ENCODE measurements at places on chromosomes 6 and 20.

DNA sequence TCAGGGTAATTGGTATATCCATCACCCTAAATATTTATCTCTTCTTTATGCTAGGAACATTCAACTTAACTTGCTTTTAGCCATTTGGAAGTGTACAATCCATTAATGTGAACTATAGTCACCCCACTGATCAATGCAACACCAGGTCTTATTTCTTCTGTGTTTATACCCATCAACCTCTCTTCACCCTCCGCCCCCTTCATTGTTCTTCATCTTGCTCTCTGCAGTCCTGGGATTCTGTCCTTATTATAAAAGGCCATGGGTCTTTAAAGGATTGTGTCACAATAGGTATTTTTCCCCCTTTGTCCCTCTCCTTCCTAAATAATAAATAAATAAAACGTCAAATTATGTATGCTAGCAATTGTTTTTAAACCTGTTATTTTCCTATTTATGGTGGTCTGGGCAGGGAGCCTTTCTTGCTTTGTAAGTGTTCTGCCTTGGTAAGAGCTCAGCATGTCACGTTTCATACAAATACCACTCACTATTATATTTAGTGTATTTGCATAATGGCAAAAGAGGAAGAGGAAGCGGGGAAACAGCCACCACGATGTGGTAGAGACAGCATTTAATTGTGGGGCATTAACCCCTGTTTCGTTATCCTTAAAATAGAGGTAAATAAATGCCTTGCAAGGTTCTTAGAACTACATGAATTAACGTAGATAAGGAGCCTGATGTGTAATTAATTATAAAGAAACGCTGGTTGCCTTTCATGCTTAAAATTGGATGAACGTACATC lies 1.9 kb downstream of the ABRACL start:
- peak; percentile 23 for DNase-seq

DNA sequence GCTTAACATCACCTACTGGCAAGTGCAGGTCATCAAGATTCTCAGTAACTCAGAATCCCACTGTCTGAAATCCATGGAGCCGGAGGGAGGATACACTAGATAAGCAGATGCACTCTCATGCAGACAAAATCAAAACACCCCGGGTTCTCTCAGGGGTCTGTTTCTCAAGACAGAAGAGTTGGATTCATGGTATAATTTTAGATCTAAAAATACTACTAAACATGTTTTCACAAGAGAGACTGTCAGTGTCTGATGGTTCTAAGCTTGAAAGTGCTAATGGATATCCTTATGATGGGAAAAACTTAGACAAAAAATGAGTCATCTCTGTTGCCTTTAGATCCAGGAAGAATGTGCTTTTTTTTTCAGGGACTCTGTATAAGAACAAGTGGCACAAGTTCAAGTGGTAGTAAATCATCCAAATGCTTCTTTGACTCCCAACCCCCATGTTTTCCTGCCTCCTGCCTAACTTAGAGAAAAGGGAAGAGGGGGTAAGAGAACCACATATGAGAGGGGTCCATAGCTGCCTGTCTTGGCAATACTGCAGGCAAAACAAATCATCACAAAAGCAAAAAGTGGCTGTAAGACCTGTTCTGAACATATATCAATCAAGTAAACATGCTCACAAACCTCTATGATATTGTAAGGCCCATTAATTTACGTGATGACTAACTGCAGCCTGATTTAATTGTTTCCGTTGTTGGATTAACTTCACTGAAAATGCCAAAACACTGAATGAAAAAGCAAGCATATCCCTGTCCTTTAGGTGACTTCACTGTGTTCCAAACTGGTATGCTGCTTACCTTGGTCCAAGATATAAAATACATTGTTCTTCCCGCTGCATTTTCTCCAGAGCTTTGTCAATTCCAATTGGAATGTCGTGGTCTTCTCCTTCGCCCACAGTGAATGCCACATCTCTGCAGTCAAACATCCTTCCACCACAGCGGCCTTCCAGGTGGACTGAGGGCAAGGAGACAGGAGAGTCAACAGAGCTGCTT lies 84.0 kb upstream of the TULP1 start:
- DNase-seq = no peak

- peak; percentile 43 for DNase-seq
These were observed 1.8 kb downstream of the ENTPD6 start for GRCh38 chr20:25197183-25197869.

DNA sequence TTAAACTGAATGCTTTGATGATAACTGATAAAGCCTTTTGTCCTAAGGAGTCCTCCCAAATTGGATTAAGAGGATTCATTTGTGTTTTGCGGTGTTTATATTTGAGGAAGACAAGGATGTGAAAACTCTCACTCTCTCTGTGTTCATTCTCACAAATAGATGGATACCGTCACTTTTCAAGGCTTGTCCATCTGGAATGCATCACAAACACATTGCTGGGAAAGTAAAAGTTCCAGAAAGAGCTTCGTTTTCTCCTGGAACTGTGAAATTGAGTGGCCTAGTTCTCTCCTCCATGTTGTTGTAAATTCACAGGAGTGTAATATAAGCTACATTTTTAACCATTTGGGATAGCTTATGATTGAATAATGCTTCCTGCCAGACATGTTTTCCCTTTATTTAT lies 581.6 kb upstream of the FLRT3 start:
- no peak for DNase-seq

GRCh38 chr6:27471365-27472115 lies 1.4 kb downstream of the ZNF184 start:
- DNase-seq = no peak

GRCh38 chr6:144652292-144652891 lies 367.3 kb downstream of the UTRN start:
- DNase-seq = no peak

- DNase-seq = no peak
These were observed 213.5 kb upstream of the KCNG1 start for GRCh38 chr20:51236421-51236820.

GRCh38 chr6:46381579-46381978 lies 109.7 kb downstream of the RCAN2 start:
- no peak for DNase-seq

DNA sequence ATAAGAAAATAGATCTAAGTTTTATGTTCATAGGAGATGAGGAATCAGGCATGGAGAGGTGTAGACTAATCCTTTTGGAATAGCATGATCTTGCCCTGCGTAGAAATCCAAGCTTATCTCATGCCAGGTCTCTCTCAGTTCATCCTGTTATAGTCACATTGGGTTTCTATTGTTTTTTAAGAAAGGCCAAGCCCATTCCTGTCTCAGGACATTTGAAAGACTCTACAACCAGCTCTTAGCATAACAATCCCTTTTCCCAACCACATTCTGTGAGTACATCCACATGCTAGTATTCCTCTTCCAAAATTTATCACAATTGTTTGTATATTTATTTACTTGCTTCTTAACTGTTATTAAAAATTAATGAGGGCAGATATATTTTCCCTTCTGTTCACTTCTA lies 130.3 kb downstream of the MMUT start:
- no peak for DNase-seq

GRCh38 chr20:8408587-8409307 lies 276.7 kb downstream of the PLCB1 start:
- no peak for DNase-seq

DNA sequence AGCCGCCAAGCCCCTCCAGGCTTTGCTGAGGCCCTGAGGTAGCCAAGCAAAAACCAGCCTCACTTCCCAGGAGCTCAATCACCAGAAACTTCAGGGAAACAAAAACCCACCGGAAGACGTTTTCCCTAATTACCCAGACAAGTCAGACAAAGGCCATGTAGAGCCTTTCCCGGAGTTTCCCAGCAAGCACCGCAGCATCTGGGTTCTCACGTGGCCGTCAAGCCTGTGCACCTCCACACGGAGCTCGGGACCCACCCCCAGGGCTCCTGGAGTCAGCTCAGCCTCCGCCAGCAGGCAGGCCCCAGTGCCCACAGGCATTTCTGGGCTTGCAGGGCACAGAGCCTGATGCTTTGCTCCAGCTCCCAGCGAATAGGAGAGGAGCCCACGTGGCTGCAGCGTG lies 10.1 kb upstream of the MRGBP start:
- DNase-seq = no peak

DNA sequence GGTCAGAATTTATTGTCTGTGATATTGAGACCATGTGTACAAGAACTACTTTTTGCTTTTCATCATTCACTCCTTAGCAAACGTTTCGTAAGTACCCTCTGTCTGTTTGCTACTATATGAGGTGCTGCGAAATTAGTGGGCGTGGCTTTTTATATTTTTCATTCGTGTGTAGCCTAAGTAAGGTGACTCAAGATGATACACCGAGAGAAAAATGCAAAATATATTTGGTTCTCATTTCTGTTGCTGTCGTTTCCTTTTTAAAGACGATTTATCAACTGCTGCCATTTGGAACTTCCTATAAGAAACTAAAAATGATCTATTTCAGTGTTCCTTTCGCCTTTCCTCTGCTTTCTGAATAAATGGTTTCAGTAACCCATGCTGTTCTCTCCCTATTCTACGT lies 61.2 kb downstream of the VAPB start:
- no peak for DNase-seq

GRCh38 chr6:113293423-113293740 lies 563.8 kb upstream of the MARCKS start:
- no peak for DNase-seq

GRCh38 chr6:26354162-26354561 lies 10.8 kb upstream of the BTN3A2 start:
- no peak for DNase-seq

- no peak for DNase-seq
These were observed 129.6 kb upstream of the CST7 start for GRCh38 chr20:24819331-24819965.

- DNase-seq = no peak
These were observed 30.3 kb upstream of the GATA5 start for GRCh38 chr20:62506087-62506486.

GRCh38 chr20:61520893-61521460 lies 268.9 kb downstream of the CDH4 start:
- no peak for DNase-seq

DNA sequence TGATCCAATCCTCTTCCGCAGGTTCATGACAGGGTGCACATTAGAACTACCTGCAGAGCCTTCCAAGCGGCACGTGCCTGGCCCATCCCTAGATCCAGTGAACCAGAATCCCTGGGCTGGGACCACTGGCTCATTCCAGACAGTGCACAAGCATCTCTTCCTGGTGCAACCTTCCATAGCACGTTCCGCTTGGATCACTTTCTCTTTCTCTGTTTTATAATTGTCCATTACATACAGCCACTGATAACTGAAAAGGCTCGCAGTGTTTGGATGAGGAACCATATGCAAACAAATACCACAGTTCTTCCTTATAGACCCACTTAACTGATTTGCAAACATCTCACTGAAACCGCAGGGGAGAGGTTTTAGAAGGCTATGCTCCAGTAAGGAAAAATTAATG lies 59.6 kb upstream of the DDR1 start:
- DNase-seq = no peak

DNA sequence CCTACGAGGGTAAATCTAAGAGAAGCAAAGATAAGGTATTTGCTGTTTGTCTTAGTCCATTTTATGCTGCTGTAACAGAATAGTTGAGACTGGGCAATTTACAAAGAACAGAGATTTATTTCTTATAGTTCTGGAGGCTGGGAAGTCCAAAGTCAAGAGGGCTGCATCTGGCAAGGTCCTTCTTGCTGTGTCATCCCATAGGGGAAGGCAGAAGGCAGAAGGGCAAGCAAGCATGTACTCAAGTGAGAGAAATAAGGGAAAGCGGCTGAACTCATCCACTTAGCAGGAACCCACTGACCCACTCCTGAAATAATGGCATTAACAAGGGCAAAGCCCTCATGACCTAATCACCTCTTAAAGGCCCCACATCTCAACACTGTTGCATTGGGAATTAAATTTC lies 102.7 kb downstream of the AGPAT4 start:
- no peak for DNase-seq

GRCh38 chr6:56445818-56446217 lies 196.9 kb downstream of the DST start:
- no peak for DNase-seq

DNA sequence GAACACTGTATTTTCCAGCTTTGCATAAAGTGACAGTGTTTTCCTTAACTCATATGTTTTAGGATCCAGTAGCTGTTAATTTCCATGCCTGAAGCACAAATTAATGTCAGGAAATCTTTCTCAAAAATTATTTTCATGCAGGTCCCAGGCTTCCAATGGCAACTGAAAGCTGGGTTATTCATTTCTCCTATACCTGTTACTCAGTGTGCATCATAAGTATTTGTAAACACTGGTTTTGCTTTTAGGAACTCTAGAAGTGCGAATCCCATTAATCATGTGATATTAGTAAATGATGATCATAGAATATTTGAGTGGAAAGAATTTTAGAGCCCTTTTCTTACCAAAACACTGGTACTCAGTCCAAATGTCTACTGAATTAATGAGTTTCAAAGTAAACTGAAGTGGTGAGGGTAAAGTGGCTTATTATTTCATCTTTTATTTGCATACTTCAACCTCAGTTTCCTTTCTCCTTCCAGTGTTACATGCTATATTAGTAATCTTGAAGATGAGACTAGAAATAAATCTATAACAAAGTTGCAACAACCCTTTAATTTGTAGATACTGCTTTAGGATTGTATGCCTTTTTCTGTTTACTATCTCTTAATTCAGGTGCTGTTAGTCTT lies 124.0 kb downstream of the ZFAND3 start:
- no peak for DNase-seq

DNA sequence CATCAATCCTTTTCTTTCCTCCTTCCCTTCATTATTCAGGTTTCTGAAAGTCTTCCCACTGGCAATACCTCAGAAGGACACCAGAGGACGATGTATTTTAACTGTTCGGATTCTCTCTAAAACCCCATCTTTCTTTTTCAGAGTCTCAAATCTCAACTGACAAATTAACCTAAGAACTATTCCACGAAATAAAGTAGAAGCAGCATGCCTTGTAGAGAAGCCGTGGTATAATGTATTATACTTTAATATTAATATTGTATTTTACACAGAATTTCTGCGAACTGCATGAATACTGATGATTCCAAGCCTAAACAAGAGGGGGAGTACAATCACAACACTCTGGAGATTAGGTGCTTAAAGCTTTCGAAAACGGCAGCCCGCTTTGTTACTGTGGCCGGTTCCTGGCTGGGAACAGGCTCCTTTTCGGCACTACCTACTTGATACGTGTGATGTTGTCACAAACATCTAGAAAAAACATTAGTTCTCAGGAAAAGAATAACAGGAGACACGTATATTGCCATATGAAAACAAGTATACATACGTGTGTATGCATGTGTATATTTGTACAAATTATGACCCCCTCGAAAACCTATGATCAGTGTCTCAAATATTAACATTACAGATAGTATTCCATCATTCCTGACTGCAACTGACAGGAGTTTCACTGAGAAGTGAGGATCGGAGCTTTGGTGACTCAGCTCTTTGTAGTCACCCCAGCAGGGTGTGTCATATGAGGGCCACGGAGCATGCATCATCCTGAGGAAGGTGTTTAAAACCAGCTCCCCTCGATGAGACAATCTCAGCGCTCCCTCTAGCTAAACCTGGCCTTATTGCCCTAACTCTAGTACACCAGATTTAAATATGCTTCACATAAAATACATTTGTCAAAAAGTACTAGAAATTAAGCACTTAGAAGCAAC lies 319.7 kb upstream of the TCF21 start:
- DNase-seq = no peak

- DNase-seq = no peak
These were observed 97.4 kb downstream of the SMPDL3A start for GRCh38 chr6:122886481-122886880.

Data from CD4-positive, alpha-beta T cell treated with Interferon alpha-2 for 1 hour (primary cell).